ENCODE measurements at places on chromosomes 1 and 21.
A peak's percentile ranks its signal among the peaks of the same experiment; 100 is the strongest.

GRCh38 chr1:186078245-186078644 lies 296.8 kb downstream of the TPR start:
- DNase-seq: no peak

GRCh38 chr1:9652379-9653209 lies 1.1 kb downstream of the PIK3CD start:
- no peak for DNase-seq

- no peak for DNase-seq
Observed at GRCh38 chr1:61332196-61332753, 249.9 kb downstream of the NFIA start.

GRCh38 chr21:32320059-32320458 lies 21.4 kb downstream of the MRAP start:
- DNase-seq: no peak

GRCh38 chr21:26753822-26754221 lies 91.4 kb downstream of the ADAMTS1 start:
- no peak for DNase-seq

GRCh38 chr1:51877434-51878307 lies 856 bp downstream of the NRDC start:
- no peak for DNase-seq

DNA sequence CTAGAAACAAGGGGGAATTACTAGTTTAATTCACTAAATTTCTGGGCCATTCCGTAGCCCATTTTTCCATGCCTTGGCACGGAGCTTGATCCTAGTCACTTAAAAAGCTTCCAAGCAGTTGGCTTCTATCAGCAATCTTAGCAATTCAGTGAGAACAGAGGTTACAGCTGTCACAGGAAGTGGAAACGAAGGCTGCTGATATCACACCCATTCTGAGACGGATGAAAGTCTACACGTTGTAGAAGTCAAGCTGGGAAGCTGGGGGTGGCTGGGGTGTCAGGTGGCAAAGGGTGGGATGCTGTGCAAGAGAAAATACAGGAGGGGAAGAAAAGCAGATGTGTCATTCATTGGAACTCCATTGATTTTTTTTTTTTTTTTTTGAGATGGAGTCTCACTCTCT lies 11.8 kb upstream of the STMN1 start:
- no peak for DNase-seq

GRCh38 chr1:230785636-230786384 lies 38.6 kb downstream of the CAPN9 start:
- DNase-seq: no peak

DNA sequence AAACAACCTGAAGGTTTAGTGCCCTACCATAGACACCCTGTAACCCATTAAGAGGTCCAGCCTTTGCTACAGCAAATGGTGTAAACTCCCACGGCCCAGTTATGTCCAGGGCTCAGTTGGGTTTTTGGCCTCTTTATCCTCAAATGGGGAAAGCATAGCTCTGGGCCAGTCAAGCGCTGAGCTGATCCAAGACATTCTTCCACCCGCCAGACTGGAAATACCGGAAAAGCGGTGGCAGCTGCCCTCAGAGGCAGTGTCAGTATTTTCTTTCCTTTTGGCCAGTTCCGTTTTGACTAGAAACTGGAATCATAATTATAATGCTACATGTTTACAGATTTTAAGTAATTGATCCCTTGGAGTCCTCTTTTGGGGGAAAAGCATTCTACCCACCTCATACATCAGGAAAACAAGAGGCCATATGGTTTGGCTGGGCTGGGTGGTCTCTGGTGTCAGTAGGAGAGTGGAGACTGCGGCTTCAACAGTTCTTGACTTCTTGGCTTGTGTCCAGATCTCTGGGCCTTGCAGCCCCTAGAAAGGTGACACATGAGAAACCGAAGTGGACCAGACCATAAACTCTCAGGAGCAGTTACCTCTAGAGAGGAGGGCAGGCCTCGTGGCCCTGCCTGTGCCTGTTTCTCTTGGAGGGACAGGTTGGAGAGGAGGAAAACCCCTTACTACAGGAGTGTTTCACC lies 30.2 kb upstream of the CLDN14 start:
- DNase-seq: no peak

DNA sequence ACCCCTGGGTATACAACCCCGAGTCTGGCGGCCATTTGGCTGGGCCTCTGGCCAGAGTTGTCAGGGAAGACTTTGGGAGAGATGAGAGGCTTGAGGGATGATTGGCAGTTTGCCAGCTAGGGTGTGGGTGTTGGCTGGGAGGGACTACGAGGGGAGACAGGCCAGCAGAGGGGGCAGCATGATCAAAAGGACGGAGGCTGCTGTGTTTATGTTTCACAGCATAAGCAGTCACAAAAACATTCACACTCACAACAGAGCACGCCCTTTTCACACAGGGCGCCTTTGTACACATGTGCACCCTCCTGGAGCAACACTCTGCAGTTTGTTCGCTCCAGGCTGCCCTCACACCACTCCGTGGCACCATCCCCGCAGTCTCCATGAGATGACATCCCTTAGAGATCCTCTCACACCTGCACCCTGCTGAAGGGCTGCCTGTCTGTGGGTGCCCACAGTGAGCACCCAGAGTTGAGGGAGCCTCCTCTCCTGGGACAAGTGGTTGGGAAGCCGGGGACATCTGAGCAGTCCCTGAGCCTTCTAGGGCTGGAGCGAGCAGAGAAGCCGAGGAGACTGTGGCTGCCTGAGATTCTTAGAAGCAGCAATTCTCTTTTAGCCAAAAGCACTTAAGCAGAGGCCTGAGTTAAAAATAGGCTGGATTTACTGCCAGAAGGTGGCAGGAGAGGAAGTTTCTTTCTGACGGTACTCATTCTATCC lies 15.4 kb downstream of the EFNA3 start:
- no peak for DNase-seq

DNA sequence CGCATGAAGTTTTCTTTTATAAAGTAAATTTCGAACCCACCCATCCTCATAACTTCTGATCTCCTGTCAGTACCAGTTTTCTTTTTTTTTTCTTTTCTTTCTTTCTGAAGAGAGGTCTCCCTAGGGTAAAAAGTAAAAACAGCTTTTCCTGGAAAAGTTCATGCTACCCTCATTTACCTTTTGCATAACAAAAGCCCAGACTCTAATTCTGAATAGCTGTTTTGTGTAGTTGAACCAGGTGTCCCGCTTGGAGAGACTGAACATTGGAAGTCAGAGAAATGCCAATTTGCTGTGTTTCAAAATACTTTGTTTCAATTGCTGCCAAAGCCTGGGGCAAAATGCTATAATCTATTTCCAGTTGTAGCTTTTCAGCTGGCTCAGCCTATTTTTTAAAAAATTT lies 113.7 kb upstream of the RUNX1 start:
- no peak for DNase-seq

DNA sequence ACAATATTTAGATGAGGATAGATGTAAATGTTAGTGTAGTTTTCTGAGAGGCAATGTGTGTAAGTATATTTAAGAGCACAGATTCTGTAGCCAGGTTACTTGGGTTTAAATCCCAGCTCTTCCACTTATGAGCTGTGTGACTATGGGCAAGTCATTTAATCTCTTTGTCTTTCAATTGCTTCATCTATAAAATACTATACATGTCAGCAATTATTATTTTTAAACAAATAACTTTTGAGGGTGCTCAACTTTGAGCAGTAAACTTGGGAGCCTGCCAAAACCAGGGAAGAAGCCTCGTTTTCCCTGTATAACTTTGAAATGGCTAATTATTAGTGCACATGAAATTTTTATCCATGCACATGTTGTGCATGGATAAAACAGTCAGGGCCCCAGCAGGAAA lies 222.8 kb downstream of the FOXD2 start:
- no peak for DNase-seq

DNA sequence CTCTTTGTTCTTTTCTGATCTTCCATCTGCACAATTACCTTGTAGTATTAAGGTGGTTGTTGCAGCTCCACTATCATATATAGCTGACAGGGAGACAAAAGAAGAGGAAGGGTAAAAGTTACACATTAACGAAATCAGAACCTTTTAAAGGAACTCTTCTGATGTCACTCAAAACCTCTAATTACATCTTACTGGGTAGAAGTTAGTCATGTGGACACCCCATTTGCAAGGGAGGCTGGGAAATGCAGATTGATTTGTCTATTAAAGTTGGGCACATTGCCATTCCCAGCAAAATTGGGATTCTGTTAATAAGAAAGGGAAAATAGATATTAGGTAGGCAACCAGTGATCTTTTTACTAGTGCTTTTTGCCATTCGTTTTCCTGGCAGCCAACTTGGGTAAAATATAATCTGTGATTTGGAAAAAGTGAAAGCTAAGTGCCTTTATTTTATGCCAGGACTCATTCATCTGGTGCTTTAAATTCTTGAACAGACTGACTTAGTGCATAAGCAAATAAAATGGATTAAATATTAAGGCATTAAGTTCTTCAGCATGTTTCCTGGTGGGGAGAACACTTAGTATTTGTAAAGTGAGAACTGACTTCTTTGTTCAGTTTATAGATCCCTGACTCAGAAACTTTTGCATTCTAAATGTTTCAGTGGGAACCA lies 71.3 kb downstream of the DNM3 start:
- no peak for DNase-seq

- no peak for DNase-seq
Observed at GRCh38 chr1:239947801-239948200, 143.9 kb upstream of the FMN2 start.

DNA sequence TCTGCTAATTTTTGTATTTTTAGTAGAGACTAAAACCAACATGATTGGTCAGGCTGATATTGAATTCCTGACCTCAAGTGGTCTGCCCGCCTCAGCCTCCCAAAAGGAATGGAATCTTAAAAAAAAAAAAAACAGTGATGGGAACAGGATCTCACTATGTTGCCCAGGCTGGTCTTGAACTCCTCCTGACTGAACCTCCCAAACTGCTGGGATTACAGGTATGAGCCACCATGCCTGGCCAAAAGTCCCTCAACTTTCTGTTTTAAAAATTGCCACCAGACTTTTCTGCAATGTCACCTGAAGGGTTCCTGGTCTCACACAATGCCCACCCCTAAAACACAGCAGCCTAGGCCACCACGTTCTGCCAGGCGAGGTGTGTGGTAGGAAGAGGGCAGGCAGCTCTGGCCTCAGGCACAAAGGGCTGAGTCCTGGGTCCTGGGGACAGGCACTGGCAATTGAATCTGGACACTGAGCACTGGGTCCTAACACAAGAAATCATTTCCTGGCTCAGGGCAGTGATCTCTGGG lies 21.2 kb upstream of the THRAP3 start:
- no peak for DNase-seq

DNA sequence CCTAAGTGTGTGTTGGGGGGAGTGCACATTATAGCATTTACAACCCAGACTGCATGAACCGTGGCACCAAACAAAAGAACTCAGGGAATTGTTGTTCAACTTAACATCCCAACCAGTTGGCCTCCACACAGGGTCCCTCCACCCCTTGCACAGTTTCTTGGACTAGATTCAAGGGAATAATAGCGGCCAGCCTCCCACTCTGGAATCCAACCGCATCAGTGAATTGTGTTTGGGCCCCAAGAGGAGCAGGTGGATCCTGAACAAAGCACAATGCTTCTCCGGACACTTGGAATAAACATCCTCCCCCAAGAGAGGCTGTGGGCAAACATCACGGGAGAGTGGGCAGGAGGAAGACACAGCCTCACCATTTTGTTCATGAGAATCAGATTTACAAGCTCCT lies 18.2 kb downstream of the CD34 start:
- no peak for DNase-seq

DNA sequence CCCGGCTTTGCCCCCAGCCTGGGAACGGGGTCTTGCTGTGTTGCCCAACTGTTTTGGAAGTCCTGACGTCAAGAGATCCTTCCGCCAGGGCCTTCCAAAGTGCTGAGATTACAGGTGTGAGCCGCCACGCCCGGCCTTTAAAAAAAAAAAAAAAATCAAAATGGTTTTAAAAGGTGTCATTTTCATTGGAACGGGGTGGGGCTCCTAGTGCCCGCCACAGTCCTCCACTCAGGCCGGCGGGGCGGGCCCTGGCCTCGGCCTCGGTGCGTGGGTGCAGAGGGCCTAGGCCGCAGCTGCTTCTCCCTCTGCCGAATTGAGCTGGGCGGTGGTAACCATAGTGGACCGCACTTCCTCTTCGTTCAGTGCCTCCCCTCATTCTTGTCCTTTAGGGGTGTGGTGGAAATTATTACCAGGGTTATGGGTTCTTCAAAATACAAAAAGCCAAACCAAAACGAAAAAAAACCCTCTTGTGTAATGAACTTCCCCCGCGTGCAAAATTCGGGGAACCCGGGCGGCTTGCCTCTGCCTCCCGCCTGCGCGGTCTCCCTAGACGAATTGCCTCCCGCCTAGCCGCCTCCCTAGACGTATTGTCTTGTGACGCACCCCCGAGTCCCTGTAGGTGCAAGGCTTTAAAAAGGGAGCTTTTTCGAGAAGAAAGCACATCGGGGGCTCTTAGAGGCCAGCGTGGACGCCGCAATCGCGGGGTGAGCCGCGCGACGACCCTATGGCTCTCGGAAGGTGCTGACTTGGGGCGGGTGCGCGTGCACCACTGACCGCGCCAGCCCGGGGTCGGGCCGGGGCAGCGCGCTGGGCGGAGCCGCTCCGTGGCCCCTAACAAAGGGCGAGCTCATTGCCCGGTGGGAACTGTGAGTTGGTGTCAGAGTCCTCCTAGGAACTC lies 10.5 kb upstream of the SPEN start:
- DNase-seq: peak; percentile 40

DNA sequence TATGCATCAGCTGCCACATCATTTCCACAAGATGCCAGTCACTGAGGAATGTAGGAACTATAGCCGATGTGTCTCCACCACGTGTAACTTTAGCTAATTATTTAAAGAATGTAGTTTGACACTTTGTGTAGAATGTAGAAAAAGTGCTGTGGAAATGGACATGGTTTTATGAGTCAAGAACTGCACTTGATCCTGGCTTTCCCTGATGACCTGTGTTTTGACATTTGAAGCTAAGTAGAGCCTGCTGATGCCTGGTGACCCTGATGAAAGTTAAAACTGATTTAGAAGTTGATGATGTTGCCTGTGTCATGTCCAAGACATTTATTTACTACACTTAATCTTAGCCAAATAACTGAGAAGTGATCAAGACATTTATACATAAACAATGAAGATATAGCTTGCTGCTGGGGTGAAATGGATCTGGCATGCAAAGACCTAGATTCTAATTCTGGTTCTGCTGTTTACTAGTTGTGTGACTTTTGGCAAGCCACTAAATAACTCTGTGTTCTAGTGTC lies 4.4 kb upstream of the OSBPL9 start:
- no peak for DNase-seq

- DNase-seq: no peak
Observed at GRCh38 chr21:36097427-36098181, 27.8 kb downstream of the CBR1 start.

GRCh38 chr1:222457084-222457483 lies 90.8 kb downstream of the HHIPL2 start:
- DNase-seq: no peak

DNA sequence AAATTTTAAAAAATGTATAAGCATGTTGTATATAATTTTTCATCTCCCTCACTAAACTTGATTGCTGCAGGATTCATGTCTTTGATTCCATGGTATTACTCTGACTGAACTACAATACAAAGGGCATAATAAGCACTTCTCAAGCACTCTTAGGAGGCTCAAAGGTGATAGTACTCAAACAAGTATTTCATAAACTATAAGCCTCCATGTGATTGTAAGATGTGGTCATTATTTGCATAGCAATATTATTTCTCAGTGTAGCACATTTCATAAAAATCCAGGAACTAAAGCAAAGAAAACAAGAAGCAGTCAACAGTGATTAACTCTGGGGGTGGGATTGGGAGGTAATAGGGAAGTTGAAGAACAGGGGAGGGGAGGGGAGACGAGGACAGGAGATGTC lies 106.2 kb upstream of the DPT start:
- no peak for DNase-seq

Measured in esophagus squamous epithelium (tissue), 5 donors.